ENCODE measurements at places on chromosomes 2 and 18. TPM values are rescaled to one million over a fixed set of nuclear protein-coding genes. Genes with fewer than 3 reads are reported as not detected.

DNA sequence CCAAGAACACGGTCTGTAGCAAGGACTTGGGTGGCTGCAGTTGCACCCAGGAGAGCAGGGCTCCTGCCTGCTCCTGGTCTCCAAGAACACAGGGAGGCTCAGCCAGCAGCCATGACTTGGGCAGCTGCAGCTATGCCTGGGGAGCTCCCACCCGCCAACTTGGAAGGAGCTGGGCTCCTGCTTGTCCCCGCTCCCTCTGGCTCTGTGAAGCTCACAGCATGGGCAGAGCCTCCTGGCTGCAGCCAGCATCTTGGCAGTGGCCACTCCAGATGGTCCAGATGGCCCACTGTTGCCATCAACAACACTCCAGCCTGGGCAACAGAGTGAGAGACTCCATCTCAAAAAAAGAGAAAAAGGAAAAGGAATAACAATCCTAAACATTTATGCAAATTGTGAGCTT, 5.2 kb downstream of the ZSCAN30 start:
- peaks cover 6% of the 10 kb centered on the region for H3K4me1 ChIP-seq
- no peaks in the 10 kb centered on the region for H3K27me3 ChIP-seq
- no peak overlapping the region for H3K27ac ChIP-seq
- H3K4me3 ChIP-seq: no peak overlapping the region
- no peaks in the 10 kb centered on the region for H3K36me3 ChIP-seq

DNA sequence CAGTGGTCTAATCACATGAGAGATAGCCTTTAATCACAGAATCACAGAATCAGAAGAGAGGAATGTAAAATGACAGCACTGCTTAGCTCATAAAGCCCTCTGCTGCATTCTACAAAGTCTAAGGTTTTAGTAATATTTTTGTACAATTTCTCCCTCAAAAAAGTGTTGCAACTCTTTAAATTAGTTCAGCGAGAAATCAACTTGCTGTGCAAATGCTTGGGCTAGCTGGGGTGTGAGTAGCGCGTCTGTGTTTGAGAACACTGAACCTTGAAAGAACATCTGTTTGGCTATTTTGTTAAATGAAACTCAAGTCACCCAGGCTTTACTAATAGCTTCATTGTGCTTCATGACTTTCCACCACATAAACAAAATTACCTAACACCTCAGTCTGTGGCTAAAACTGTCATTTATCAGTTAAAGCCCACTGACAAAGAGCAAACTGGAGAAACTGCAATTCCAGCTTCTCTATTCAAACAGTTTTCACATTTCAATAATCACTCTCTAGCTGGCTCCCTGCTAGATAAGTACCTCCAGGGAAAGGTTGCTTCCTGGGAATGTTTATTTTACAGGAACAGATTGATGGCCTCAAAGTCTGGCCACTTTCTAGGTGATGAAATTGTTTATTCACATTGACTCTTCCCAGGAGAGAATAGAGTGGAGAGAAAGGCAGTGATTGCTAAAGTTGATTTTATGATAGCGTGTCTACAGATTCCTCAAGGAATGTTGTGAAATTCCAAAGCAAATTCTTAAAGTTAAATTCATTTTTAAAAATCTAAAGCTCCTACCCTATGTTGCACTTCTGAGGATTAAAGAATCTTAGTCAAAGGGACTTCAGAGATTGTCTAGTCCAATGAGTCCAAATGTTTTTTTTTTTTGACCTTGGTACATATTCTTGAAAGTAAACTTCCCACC, 36.0 kb upstream of the STAT1 start:
- no peaks in the 10 kb centered on the region for H3K36me3 ChIP-seq
- H3K4me1 ChIP-seq: peaks cover 21% of the 10 kb centered on the region
- DNase-seq: peak; percentile 18
- H3K27me3 ChIP-seq: no peaks in the 10 kb centered on the region

- H3K4me1 ChIP-seq: no peaks in the 10 kb centered on the region
- DNase-seq: no peak
- no peak overlapping the region for H3K27ac ChIP-seq
- no peaks in the 10 kb centered on the region for H3K27me3 ChIP-seq
- no peak overlapping the region for H3K4me3 ChIP-seq
Measured at GRCh38 chr2:179995741-179996515, 11.2 kb downstream of the CWC22 start.

DNA sequence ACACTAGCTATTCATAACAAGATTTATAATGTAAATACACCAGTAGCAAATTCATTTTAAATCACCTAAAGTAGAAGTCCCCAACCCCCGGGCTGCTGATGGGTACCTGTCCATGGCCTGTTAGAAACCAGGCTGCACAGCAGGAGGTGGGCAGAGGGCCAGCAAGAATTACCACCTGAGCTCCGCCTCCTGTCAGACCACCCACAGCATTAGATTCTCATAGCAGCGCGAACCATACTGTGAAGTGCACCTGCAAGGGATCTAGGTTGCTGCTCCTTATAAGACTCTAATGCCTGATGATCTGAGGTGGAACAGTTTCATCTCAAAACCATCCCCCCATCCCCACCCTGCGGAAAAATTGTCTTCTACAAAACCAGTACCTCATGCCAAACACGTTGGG, 71.3 kb downstream of the KANSL1L start:
- H3K4me1 ChIP-seq: no peaks in the 10 kb centered on the region
- H3K27me3 ChIP-seq: no peaks in the 10 kb centered on the region
- H3K4me3 ChIP-seq: no peak overlapping the region

GRCh38 chr2:64101141-64101591, 43.1 kb downstream of the PELI1 start:
- no peak overlapping the region for H3K4me3 ChIP-seq
- H3K27me3 ChIP-seq: no peaks in the 10 kb centered on the region
- peaks cover under 1% of the 10 kb centered on the region for H3K36me3 ChIP-seq
- no peak overlapping the region for H3K27ac ChIP-seq

GRCh38 chr2:235055891-235056516, 104.2 kb downstream of the SH3BP4 start:
- H3K4me3 ChIP-seq: no peak overlapping the region
- H3K27me3 ChIP-seq: no peaks in the 10 kb centered on the region
- peak; percentile 40 for DNase-seq
- peaks cover 6% of the 10 kb centered on the region for H3K36me3 ChIP-seq

DNA sequence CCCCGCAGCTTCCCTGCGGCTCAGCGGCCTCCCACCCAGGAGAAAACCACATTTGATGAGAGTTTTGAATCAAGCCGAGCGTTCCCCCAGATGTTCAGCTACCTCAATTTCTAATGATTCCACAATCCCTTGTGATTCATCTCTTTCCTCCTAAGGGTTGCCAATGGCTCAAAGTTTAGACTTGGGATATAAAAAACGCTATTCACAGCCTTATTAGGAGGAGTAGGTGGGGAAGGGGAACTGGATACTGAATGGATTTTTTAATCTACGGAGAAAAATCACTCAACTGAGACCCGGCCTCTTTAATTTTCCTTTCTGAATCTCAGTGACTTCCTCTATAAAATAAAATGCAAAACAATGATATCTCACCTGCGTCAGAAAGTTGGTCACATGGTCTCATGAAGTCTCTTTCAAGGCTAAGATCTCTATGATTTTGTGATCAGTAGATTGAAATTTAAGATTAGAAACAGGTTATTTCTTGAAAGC, 192.6 kb upstream of the TCF4 start:
- H3K27me3 ChIP-seq: no peaks in the 10 kb centered on the region
- no peak for DNase-seq
- no peaks in the 10 kb centered on the region for H3K36me3 ChIP-seq
- no peaks in the 10 kb centered on the region for H3K4me1 ChIP-seq

- H3K4me3 ChIP-seq: no peak overlapping the region
- H3K4me1 ChIP-seq: no peaks in the 10 kb centered on the region
- DNase-seq: no peak
- H3K27ac ChIP-seq: no peak overlapping the region
- H3K27me3 ChIP-seq: no peaks in the 10 kb centered on the region
Measured at GRCh38 chr18:59715966-59716369, 18.7 kb upstream of the CCBE1 start.

DNA sequence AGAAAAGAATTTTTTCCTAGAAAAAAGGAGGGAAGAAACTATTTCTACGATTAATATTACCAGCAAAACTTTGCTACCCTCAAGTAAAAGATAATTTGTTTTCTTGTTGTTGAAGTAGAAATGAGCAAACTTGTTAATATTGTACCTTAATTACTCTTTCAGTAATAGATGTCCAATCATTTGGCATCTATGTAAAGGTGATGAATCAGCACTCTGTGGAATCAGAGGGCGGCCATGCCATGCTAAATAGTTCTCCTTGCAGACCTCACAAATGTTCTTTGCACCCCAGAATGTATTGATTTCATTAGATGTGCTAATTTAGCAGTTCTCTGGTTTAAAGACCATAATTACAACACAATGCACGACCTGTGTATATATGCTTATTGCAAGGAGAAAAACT, 29.1 kb upstream of the THSD7B start:
- no peaks in the 10 kb centered on the region for H3K4me1 ChIP-seq
- no peak overlapping the region for H3K4me3 ChIP-seq
- H3K27me3 ChIP-seq: no peaks in the 10 kb centered on the region
- H3K36me3 ChIP-seq: no peaks in the 10 kb centered on the region
- no peak overlapping the region for H3K27ac ChIP-seq
- no peak for DNase-seq

DNA sequence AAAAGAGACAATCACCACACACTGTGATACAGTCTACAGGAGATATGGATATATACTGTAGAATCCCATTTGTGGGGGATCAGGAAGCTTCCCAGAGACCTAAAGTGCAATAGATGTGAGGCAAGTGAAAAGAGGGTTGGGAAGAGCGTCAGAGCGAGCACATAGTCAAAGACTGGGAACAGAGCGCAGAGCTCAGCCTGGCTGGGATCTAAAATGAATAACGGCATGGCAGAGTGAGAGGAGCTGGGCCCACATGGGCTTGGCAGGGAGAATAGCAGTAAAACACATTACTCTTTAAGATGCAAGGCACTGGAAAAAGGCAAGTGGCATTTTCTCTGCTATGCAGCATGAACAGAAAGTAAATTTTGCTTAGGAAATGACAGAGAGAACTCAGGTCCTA, 52.4 kb upstream of the BCL11A start:
- no peaks in the 10 kb centered on the region for H3K36me3 ChIP-seq
- H3K27ac ChIP-seq: no peak overlapping the region
- H3K27me3 ChIP-seq: no peaks in the 10 kb centered on the region

Gene CREG2
- not detected for total RNA-seq

Gene UGT1A4
- total RNA-seq: 0.56 TPM

Gene ARHGAP25
- 4.5 TPM for total RNA-seq

Gene CMPK2
- 6.9 TPM for total RNA-seq
